ENCODE measurements at places on chromosomes 12 and 14.

DNA sequence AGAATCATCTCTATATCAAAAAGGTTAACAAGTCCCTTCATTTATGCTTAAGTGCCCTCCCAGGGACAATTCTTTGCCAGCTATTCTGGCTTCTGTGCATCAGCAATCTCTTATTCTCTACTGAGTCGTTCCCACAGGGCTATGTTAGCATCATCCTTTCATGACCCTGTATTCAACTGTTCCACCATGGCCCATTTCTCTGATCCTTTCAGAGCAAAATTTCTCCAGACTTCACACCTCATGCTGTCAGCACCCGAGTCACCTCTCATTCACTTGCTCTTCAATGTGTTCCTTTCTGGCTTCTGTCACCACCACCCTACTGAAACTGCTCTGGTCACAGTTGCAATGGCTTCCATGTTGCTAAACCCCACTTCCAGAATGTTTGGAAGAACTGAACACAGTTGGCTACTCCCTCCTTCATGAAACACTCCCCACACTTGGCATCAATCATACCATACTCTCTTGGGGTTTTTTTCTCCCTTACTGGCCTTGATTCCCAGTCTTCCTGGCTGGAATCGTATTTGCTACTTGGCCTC is 159.5 kb upstream of the HMGA2 start:
- no peak for DNase-seq

GRCh38 chr12:126936181-126936851 is 1330.7 kb upstream of the TMEM132C start:
- DNase-seq: no peak

DNA sequence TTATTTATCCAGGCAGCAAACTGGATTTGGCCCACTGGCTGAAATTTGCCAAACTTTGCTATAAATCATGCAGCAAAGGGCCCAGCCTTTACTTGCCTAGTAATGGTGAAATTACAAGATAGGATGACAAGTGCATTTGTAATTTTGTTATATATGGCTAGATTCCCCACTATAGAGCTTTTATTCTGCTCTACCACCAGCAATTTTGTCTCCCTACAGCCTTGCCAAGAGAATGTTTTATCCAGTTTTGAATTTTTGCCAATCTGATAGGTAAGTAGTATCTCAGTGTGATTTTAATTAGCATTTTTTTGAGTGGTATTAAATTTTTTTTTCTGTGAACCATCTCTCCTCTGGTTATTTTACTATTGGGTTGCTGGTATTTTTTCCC is 161.6 kb downstream of the SLC41A2 start:
- no peak for DNase-seq

- no peak for DNase-seq
Measured at GRCh38 chr14:96626916-96627315, 124.7 kb downstream of the PAPOLA start.

GRCh38 chr12:25781232-25781631 is 177.2 kb upstream of the RASSF8 start:
- no peak for DNase-seq
